ENCODE measurements at places on chromosomes 13 and 19. TPM values are rescaled to one million over a fixed set of nuclear protein-coding genes. Genes with fewer than 3 reads are reported as not detected.

GRCh38 chr19:12841094-12841493, 2.8 kb downstream of the MAST1 start:
- no peaks in the 10 kb centered on the region for H3K36me3 ChIP-seq
- H3K27me3 ChIP-seq: peaks cover 36% of the 10 kb centered on the region
- H3K4me3 ChIP-seq: peak overlapping the region; percentile 44
- no peak for DNase-seq
- peaks cover 8% of the 10 kb centered on the region for H3K4me1 ChIP-seq

GRCh38 chr13:28423010-28423409, 71.9 kb downstream of the FLT1 start:
- H3K36me3 ChIP-seq: no peaks in the 10 kb centered on the region
- no peaks in the 10 kb centered on the region for H3K27me3 ChIP-seq
- H3K4me1 ChIP-seq: no peaks in the 10 kb centered on the region
- no peak overlapping the region for H3K4me3 ChIP-seq
- no peak for DNase-seq

DNA sequence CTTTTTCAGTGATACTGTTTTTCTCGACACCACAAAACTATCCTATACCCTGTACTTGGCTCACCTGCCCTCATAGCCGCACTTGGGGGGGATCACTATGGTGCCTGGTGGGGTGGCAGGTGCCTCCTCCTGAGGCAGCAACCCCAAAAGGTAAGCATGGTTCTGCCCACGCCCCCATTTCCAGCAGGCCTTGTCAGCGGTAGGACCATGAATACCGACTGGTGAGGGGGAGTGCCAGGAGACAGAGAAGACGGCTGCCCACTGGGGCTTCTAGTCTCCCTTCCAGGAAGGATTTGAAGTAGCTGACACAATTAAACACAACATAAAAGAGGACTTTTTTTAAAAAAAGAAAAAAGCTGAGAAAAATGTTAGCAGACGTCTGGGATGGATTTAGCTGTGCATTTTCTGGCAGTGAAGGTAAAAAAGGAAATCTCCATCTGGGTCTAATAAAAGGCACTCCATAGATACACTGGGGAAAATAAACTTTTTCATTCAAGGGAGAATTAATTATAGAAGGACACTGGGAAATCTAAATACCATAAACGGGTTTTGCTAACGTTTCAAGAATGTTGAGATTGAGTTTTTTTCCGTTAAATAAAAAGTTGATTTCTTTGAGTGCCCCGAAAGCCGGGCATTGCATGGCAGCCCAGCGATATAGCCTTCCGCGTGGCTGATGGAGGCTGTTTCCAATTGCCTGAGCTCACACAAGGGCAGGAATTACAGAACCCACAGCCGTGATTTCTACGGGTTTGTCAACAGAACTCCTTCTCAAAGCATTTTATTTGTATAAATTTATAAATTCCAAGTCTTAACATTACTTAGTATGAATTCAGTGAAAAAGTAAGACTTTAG, 45.1 kb downstream of the ATP11A start:
- no peak for DNase-seq

- H3K27ac ChIP-seq: no peak overlapping the region
- no peak for DNase-seq
- H3K4me3 ChIP-seq: no peak overlapping the region
- H3K36me3 ChIP-seq: no peaks in the 10 kb centered on the region
These were observed 32.6 kb upstream of the GATAD2A start for GRCh38 chr19:19372656-19373416.

DNA sequence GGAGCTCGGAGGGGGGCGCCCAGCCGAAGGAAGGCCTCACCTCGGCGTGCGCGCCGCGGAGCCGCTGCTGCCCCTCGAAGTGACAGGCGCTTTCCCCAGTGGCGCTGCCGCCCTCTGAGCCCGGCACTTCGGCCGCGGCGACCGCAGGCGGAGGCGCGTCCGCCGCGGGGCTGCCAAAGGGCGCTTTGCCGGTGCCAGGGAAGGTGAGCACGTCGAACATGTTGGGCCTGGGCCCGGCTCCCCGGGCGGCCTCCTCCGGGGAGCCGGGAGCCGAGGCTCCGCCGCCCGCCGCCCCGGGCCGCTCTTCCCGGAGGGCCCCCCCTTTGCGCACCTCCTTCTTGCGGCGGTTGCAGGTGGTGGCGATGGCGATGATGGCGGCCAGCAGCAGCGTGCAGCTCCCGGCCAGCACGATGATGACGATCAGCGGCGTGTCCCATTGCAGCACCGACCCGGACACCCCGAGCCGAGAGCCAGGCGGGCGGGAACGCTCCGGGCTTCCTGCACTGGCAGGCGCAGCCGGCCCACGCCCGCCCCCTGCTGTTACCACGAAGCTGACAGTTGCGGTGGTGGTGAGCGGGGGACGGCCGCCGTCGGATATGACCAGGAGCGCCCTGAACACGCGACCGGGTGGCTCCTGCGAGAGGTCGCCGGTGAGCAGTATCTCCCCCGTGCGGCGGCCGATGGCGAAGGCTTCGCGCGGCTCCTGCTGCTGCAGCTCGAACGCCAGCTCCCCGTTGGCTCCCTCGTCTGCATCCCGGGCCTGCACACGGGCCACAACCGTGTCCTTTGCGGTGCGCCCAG, 2.5 kb downstream of the PCDH8 start:
- no peak overlapping the region for H3K4me3 ChIP-seq
- H3K36me3 ChIP-seq: no peaks in the 10 kb centered on the region
- H3K27me3 ChIP-seq: peaks cover 22% of the 10 kb centered on the region
- H3K4me1 ChIP-seq: peaks cover 13% of the 10 kb centered on the region

DNA sequence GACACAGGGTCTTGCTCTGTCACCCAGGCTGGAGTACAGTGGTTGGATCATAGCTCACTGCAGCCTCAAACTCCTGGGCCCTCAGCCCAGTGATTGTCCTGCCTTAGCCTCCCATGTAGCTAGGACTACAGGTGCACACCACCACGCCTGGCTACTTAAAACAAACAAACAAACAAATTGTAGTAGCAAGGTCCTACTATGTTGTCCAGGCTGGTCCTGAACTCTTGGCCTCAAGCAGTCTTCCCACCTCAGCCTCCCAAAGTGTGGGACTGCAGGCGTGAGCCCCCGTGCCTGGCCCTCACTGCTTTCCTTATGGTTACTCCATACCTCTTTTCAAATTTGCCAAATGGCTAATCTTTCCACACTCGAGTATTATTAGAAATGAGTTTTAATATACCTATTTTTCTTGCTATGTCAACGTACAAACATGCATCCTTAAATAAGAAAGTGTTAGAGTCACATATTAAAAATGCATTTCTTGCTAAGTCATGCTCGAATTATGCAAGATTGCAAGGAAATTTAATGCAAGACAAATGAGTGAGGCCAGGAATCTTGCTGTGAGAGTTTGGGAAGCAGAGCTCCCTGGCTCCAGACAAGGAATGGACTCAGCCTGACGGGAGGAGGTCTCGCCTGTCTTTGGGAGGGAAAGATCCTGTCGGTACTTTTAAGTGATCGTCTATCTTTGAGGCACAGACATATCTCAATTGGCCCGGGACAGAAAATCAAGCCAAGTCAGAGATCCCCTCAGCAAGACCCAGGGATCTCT, 39.4 kb downstream of the RFX2 start:
- no peaks in the 10 kb centered on the region for H3K36me3 ChIP-seq
- no peaks in the 10 kb centered on the region for H3K27me3 ChIP-seq
- peak overlapping the region; percentile 83 for H3K27ac ChIP-seq
- DNase-seq: no peak
- peak overlapping the region; percentile 46 for H3K4me3 ChIP-seq

- H3K27me3 ChIP-seq: no peaks in the 10 kb centered on the region
- no peak overlapping the region for H3K27ac ChIP-seq
- H3K36me3 ChIP-seq: no peaks in the 10 kb centered on the region
- no peaks in the 10 kb centered on the region for H3K4me1 ChIP-seq
These were observed 8.6 kb upstream of the CEACAM6 start for GRCh38 chr19:41746593-41747227.

GRCh38 chr13:31427151-31428100, 227.7 kb downstream of the B3GLCT start:
- DNase-seq: no peak
- H3K4me3 ChIP-seq: no peak overlapping the region
- no peaks in the 10 kb centered on the region for H3K36me3 ChIP-seq
- H3K27me3 ChIP-seq: no peaks in the 10 kb centered on the region
- H3K27ac ChIP-seq: no peak overlapping the region

DNA sequence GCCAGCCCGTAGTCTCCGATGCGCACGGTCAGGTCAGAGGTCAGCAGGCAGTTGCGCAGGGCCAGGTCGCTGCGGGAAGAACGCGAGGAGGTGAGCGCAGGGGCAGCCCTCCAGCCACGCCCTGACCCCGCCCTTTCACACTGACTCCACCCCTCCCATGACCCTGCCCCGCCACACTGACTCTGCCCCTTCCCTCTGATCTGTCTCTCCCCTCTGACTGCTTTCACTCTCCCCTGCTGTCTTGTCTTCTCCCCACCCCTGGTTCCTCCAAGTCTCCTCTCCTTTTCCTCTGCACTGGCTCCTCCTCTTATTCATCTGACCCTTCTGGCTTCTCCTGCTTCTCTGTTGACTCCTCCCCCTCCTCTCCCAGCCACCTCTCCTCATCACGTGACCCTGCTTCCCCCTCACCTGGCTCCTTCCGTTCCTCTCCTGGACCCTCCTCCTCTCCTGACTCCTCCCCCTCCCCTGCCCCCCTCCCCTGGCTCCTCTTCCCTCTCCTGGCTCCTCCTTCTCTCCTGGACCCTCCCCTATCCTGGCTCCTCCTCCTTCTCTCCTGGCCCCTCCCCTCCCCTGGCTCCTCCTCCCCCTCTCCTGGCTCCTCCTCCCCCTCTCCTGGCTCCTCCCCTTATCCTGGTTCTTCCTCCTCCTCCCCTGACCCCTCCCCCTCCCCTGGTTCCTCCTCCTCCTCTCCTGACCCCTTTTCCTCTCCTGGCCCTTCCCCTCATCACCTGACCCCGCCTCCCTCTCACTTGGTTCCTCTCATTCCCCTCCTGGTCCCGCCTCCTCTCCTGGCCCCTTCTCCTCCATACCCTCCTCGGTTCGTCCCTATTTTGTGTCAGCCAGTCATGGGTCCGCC, 9.9 kb downstream of the LMTK3 start:
- no peaks in the 10 kb centered on the region for H3K27me3 ChIP-seq
- no peaks in the 10 kb centered on the region for H3K4me1 ChIP-seq
- DNase-seq: no peak
- H3K27ac ChIP-seq: no peak overlapping the region

DNA sequence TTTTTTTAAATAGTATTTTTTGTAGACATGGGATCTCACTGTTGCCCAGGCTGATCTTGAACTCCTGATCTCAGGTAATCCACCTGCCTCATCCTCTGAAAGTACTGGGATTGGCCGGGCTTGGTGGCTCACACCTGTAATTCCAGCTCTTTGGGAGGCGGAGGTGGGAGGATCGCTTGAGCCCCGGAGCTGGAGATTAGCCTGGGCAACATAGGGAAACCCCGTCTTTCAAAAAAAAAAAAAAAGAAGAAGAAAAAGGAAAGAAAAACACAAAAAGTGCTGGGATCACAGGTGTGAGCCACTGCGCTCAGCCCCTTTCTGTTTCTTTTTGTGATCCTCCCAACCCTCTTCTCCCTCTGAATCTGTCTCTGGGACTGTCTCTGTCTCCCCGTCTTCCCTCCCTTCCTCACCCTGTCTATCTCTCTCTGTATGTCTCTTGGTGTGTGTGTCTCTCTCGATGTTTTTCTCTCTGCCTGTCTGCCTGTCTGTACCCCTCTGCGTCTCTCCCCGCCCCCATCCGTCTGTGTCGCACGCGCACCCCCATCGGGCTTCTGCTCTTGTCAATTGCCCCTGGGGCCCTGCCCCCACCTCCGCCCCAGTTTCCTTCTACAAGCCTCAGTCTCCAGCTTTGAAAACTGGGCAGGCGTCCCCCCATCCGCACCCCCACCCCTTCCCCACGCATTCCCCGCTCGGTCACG, 540 bp upstream of the ZFP36 start:
- peaks cover 20% of the 10 kb centered on the region for H3K36me3 ChIP-seq
- H3K27me3 ChIP-seq: no peaks in the 10 kb centered on the region
- DNase-seq: peak; percentile 78
- peak overlapping the region; percentile 100 for H3K27ac ChIP-seq
- H3K4me3 ChIP-seq: peak overlapping the region; percentile 94
- peaks cover 44% of the 10 kb centered on the region for H3K4me1 ChIP-seq

GRCh38 chr19:44615863-44616247, 2.5 kb downstream of the IGSF23 start:
- H3K4me3 ChIP-seq: no peak overlapping the region
- no peaks in the 10 kb centered on the region for H3K4me1 ChIP-seq
- no peak overlapping the region for H3K27ac ChIP-seq
- no peaks in the 10 kb centered on the region for H3K36me3 ChIP-seq

Gene ZNF471
- total RNA-seq: 3.9 TPM

Gene METTL21C
- not detected for total RNA-seq

Gene LILRA1
- total RNA-seq: 2.7 TPM

Measured in thoracic aorta (tissue), 2 donors.